Stimulated activated CD4-positive, alpha-beta T cell treated with anti-CD3 and anti-CD28 coated beads, TNF-alpha, amount 100 ng/mL, for 24 hours (primary cell): ENCODE measurements at places on chromosomes 4 and X.

DNA sequence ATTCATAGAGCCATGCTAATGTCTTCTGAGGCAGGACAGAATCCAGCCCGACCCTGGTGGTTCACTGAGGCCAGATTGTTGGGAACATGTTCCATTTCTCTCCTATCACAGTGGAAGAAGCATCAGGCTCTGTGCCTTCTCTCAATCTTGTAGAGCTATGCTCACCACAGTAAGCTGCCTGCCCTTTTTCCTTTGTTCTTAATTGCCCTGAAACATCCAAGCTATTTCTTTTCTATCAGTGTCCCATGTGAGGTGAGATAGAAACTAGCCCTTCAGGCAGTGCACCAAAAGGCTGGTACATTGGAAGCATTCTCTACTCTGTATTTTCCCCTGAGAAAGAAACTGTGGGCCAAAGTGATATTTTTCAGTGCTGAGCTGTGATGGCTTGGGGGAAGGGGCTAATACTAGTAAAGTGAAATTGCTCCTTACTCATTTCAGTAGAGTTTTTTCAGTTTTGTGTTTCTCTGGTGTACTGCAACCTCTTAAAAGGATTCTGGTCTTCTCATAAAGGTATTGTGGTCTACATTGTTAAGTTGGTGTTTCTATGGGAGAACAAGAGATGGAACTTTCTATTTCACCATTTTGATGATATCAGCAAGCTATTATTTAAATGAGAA lies 611.2 kb downstream of the RPA4 start:
- no peak for DNase-seq

GRCh38 chr4:73028621-73029020 lies 40.9 kb downstream of the COX18 start:
- DNase-seq, result no peak

DNA sequence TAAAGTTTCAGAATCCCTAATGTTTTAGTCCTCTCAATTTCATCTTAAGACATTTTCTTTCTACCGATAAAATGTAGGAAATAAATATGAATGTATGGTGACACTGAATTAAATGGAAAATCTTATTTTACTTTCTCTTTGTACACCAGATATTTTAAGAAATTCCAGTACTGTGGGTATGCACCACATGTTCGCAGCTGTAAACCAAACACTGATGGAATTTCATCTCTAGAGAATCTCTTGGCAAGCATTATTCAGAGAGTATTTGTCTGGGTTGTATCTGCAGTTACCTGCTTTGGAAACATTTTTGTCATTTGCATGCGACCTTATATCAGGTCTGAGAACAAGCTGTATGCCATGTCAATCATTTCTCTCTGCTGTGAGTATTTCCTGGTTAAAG lies 26.9 kb downstream of the C4orf46 start:
- no peak for DNase-seq

GRCh38 chr4:1169691-1170096 lies 2.7 kb downstream of the SPON2 start:
- DNase-seq, result no peak

- DNase-seq, result no peak
Measured at GRCh38 chr4:74173321-74173720, 15.4 kb downstream of the MTHFD2L start.

DNA sequence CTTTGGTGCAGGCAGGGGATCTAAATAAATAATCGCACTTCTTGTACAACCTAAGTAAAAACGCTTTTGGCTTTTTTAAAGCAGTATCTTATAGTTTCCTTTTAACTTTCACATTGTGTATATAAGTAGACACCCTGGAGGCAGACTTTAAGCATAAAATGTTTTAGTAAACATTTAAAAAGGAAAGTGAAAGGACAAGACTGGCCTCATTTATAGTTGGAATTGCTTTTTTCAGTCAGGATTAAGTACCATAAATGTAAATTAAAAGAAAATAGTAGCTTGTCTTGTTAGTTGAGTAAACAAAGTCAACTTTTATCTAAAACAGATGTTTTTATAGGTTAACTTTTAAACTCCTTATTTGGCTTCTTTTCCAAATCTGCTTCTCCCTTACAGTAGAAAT lies 39.7 kb downstream of the PTPN13 start:
- DNase-seq, result no peak

DNA sequence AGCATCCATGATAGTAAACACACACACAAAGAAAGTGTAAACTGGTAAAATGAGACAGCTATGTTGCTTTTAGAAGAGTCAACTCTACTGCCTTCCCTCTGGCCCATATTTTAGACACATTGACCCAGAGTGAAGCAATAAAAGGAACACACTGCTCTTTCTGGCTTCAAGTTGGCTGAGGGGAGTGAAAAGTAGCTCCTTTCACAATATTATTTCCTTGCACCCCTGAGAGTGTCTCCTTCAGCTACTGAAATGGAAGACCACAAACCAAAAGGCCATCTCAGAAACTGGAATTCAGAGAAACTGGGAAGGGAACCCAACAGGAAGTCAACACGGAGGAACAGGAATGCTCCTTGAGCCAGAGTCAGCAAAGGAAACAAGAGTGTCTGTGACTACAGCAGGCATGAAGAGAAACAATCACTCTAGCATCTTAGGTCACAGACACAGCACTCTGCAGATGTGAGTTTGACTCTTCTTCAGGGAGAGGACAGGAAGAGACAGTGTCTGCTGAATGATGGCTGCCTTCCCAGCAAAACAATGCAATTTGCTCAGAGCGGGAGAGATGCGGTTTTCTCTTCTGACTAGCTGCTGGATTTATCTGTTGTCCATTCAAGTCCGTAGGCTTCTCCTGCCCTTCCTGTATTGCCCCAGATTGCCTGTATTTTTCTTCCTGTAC lies 106.7 kb downstream of the SPATA18 start:
- DNase-seq, result no peak

DNA sequence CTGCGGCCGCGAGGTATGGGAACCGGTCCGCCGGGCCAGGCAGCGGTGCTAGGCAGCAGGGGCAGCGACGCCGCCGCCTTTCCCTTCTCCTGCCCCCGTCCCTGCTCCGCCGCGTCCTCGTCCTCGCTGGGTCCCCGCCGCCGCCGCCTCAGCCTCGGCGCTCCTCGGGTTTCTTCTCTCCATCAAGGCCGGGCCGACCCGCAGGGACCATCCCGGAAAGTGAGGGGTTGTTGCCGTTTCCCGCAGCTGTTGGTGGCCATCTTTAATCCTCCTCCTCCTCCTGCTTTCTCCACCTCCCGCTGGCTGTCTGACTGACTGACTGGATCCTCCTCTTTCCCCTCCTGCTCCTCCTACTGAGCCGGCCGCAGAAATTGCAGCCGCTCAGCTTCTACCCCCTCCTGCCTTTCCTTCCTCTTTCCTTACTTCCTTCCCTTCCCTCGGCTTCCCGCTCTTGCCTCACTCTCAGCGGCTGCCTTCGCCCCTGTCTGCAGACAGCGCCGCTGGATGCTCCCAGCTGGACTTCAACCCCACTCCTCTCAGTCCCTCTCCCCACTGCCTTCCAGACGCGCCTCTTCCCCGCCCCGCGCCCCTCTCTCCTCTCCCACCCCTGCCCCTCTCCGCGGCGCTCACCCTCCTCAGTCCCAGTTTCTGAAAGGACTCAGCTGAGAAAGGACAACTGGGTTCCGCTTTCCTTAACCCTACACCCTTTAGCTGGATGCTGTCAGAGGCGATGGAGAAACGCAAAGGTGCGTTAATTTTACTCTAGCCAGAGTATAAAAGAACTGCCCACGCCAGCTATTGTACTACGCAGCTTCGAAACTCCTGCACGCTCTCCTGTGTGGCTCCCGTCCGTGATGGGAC lies at the start of gene WDFY3:
TSS of gene WDFY3 (minus strand) at position 309 of the 861 bp plus-strand sequence. CDS start 106,099 bp downstream, outside the sequence.
- DNase-seq, result no peak

GRCh38 chr4:51884606-51885005 lies 41.7 kb downstream of the DCUN1D4 start:
- DNase-seq, result no peak

GRCh38 chr4:21041708-21042107 lies 341.4 kb downstream of the PACRGL start:
- DNase-seq, result no peak

- DNase-seq, result no peak
Measured at GRCh38 chrX:133394765-133395164, 20.5 kb downstream of the GPC4 start.

GRCh38 chr4:52421811-52422213 lies 237.3 kb downstream of the USP46 start:
- DNase-seq, result no peak

DNA sequence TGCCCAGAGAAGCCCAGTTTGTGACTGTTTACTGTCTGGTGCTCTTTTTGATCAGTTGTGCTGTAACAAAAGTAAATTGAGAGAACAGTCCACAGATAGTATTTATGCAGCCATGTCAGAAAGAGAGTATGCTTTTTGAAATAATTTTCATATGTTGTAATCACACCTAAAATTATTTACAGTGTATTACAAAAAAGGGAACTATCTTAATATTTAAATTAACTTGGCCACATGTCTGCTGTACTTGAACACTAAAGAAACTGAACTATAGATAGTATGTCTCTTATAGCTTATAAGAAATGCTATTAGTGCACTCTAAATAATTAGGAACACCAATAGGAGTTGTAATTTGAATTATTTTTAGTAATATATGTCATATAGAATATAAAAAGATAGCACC lies 30.2 kb downstream of the KIAA0232 start:
- DNase-seq, result no peak

DNA sequence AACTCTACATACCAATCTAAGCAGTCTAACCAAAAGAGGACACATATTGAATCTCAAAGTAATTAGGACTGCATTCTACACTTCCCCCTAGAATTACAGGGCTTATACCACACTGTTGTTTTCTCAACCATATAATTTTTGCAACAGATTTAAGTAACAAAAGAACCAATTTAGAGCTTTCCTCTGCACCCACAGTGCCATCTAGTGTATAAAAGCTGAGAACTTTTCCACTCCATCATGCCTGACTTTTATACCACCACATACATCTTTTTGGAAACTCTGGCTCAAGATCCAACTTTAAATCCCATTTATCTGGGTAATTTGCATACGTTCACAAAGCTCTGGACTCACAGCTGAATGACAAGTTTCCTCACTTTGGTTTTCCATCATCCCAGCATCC lies 99.5 kb downstream of the EFHC2 start:
- DNase-seq, result no peak

DNA sequence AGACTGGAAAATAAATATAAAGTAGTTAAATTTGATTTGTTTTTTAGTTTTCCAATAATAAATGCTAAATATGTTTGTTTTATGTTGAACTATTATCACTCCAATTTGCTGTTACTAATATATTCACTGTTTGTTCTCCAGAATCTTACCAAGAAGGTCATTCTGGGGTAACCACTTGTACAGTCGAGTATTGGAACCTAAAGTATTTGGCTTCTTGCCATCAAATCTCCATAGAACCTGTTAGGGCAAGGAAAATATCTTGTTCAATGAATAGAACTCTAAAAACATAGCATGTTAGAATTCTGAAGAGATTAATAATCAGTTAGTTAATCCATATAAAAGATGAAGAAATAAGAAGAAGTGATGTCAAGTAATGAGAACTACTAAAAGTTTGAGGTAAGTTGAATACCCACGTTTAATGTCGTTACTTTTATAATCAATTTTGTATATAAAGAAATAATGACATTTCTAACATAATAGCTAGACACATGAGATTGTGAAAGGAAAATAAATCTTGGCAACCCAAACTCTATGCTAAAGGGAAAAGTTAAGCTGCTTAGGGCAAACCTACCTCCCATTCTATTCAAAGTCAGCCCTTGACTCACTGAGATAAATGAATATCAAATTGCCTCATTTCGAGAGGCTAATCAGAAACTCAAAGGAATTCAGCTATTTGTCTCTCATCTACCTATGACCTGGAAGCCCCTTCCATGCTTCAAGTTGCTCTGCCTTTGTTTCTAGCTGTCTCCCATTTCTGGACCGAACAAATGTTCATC lies 15.3 kb downstream of the UGT2B15 start:
- DNase-seq, result no peak

GRCh38 chr4:158936238-158936637 lies 166.6 kb upstream of the RAPGEF2 start:
- no peak for DNase-seq

DNA sequence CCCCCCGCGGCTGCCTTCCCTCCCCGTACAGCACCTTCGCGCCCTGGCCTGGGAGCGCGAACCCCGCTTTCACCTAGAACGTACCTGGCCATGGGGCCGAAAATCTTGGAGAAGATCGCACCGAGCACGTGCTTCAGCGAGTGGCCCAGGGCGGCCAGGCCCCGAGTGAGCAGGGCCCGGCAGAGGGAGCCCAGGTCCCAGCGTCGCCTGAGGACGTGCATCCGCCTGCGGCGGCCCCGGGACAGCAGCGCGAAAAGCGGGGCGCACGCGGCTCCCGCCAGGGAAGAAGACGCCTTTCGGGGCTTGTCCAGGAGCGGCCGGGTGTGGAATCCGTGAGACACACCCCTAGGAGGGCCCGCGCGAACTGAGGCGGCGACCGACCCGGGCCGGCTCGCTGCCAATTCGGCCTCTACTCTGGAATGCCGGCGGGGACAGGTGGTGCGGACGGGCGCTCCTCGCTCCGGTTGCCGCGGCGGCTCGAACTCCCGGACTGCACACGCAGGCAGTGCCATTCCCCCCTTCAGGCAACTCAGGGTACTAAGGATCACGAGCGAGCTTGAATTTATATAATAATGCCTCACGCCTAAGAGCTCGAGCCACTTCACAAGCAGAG lies at the start of gene HS6ST2:
TSS of gene HS6ST2 (minus strand) at position 539 of the 613 bp plus-strand sequence.
- no peak for DNase-seq

GRCh38 chr4:152563209-152563608 lies 27.3 kb upstream of the FBXW7 start:
- DNase-seq, result no peak

- no peak for DNase-seq
Measured at GRCh38 chr4:71304289-71304850, 34.5 kb upstream of the SLC4A4 start.

DNA sequence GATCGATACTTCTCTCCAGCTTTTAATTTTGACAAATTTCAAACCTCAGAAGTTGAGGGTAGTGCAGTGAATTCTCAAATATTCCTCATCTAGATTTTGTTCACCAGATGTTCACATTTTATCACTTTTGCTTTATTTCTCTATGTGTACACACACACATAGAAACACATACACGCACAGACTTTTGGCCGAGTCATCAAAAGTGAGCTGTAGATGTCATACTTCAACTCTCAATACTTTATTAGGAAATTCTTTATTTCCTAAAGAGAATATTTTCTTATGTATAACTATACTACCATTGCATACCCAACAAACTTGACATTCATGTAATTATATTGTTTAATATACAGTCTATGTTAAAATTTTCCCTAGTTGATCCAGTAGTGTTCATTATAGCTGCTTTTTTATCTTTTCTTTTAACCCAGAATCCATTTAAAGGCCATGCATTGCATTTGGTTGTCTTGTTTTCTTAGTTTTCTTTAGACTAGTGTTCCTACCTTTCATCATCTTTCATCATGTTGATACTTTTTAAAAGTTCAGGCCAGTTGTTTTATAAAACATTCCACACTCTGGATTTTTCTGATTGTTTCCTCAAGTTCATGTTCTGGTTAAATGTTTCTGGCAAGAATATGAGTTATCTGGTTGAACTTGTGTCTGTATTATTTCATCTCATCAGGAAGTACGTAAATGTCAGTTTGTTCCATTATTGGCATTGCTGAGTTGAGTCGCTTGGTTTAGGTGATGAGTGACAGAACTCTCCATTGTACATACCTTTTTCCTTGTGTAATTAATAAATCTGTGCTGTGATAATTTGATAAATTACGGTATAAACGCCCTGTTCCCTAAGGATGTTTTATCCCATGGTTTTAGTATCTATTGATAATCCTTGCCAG lies 94.1 kb upstream of the TLR2 start:
- DNase-seq, result no peak

- DNase-seq, result no peak
Measured at GRCh38 chrX:37763400-37763799, 16.5 kb upstream of the CYBB start.

GRCh38 chrX:115952417-115953092 lies 218.0 kb upstream of the AGTR2 start:
- DNase-seq, result no peak
